ENCODE measurements at places on chromosomes 4 and X.

- DNase-seq = no peak
Measured at GRCh38 chrX:48573690-48574269, 504 bp upstream of the RBM3 start.

GRCh38 chrX:17679820-17680219, 57.5 kb upstream of the SCML1 start:
- DNase-seq = no peak

- DNase-seq = no peak
Measured at GRCh38 chr4:176964116-176964691, 171.5 kb upstream of the VEGFC start.

GRCh38 chr4:26819478-26820095, 41.1 kb upstream of the STIM2 start:
- DNase-seq = no peak

DNA sequence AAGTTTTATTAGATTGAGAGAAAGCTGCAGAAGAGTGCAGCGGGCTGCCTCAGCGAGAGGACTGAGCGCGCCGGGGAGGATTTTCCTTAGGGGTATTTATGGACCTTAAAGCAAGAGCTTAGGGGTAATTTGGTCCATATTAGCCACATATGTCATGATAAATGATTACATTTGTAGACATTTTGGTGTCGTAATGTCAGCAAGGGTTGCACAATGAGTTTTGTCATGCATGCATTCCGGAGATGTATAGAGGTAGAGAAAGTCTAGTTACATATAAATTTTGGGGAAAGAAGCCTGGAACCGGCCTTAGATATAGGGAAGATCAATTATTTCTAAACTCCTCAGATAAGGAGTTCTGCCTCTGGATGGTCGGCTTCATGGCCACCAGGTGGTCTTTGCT, 10.0 kb downstream of the MGST2 start:
- DNase-seq = no peak

- DNase-seq = no peak
Measured at GRCh38 chr4:113288257-113288656, 238.8 kb downstream of the ANK2 start.
